ENCODE measurements at places on chromosomes 5 and 9. TPM values are rescaled to one million over a fixed set of nuclear protein-coding genes. Genes with fewer than 3 reads are reported as not detected.

Gene LRRC19
- total RNA-seq, result not detected

Gene LCN12
- total RNA-seq, result not detected

Gene SOX30
- under 0.01 TPM for total RNA-seq

Gene SLCO4C1
- total RNA-seq, result under 0.01 TPM

Gene PCDHAC1
- total RNA-seq, result 0.51 TPM

Gene SLC1A3
- total RNA-seq, result 3.1 TPM

Gene TAF11L10
- not detected for total RNA-seq

Gene TEX48
- not detected for total RNA-seq

DNA sequence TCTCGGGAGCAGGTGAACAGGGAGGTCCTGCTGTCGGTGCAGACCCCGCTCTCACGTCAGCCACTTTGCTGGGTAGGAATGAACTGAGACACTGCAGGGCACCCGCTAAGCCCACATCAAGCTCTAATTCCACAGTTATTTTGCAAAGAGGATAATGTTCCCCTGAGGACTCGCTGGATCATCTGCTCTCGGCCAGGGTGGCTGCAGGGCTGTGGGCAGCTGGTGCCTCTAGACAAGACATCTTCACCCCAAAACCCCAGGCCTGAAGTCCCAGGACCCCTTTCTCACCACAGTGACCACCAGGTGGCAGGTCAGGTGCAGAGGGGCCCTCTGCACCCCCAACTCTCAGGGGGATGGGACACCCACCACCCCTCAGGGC, 135.1 kb upstream of the PPP1R26 start:
- no peak for DNase-seq

DNA sequence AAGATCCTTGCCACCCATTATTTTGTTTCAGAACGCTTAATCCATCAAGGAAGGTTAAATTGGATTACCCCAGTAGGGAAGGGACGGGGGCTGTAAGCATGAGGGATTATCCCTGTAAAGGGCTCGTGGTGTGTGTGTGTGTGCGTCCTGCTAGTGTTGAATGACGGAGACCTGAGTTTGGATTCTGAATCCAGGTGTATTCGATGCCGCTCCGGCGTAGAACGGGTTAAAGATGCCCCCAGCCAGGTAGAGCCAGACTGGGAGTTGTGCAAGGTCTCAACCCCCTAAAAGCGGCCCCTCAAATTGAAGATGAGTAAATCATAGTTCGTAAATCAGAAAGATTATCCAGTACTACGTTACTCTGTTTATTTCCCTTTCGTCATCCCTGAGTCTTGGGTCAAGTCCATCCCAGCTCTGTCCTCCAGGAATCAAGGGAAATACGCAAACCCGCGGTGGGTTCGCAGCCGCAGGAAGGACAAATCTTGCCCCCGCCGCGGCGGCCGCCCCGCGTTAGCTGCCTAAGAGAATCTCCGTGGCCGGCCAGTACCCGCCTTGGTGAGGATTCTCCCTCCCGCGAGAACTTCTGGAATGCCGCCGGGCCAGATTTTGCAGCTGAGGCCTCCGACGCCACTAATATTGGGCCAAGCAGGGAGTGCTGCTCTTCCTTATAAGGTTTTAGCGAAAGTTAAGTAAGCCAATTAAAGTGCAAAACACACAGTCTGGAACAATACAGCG, 586 bp upstream of the MTAP start:
- DNase-seq, result peak; percentile 88

GRCh38 chr5:62093976-62094375, 212.0 kb upstream of the KIF2A start:
- DNase-seq, result peak; percentile 30

GRCh38 chr5:10652151-10652550, 88.3 kb downstream of the ANKRD33B start:
- DNase-seq, result peak; percentile 43

- peak; percentile 57 for DNase-seq
Observed at GRCh38 chr5:153498516-153498915, 8.0 kb downstream of the GRIA1 start.

- peak; percentile 49 for DNase-seq
Observed at GRCh38 chr5:139711067-139711905, 63.1 kb downstream of the CXXC5 start.

GRCh38 chr9:99241106-99241505, 19.0 kb downstream of the SEC61B start:
- DNase-seq, result no peak

- no peak for DNase-seq
Observed at GRCh38 chr5:96991708-96992107, 55.8 kb downstream of the LNPEP start.

DNA sequence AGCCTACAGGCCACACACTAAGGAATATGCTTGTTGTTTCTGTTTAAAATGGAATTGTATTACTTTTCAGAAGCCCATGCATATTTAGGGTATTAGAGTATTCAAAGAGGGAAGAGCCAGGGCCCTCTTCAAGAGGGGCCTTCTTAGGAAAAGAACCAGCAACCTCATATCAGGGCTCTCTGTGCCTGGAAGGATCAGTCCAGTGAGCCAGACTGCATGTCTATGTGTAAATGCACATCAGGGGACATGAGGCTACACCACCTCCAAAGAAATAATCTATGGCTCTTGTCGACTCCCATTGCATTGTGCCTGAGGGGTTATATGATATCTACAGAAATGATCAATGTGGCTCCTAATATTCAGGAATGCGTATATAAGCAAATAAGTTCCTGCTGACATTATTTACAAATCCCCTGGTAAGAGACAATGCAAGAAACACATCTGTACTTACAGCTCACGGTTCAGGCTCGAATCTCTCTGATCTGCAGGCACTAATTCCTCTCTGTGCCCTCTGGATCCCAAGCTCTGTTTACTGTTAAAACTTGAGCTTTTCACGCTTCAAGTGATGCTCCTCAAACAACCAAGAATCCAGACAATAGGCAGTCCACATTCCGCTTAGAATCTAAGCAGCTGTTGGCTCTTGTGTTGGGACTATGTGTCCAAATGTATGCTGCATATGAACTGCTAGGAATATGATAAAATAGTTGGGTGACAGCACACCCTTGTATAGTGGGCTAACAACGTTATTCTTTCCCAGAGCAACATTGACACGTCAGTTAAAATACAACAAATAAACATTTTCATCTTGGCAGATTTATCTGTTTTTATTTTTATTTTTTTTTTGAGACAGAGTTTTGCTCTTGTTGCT, 150.2 kb upstream of the KLF9 start:
- no peak for DNase-seq

- DNase-seq, result peak; percentile 82
Observed at GRCh38 chr9:16867576-16868311, 2.7 kb downstream of the BNC2 start.

GRCh38 chr5:146007270-146007669, 70.9 kb downstream of the SH3RF2 start:
- no peak for DNase-seq

GRCh38 chr5:148937239-148937638, 110.8 kb downstream of the ADRB2 start:
- no peak for DNase-seq

- DNase-seq, result no peak
Observed at GRCh38 chr9:114263853-114264510, 58.9 kb upstream of the ORM1 start.

DNA sequence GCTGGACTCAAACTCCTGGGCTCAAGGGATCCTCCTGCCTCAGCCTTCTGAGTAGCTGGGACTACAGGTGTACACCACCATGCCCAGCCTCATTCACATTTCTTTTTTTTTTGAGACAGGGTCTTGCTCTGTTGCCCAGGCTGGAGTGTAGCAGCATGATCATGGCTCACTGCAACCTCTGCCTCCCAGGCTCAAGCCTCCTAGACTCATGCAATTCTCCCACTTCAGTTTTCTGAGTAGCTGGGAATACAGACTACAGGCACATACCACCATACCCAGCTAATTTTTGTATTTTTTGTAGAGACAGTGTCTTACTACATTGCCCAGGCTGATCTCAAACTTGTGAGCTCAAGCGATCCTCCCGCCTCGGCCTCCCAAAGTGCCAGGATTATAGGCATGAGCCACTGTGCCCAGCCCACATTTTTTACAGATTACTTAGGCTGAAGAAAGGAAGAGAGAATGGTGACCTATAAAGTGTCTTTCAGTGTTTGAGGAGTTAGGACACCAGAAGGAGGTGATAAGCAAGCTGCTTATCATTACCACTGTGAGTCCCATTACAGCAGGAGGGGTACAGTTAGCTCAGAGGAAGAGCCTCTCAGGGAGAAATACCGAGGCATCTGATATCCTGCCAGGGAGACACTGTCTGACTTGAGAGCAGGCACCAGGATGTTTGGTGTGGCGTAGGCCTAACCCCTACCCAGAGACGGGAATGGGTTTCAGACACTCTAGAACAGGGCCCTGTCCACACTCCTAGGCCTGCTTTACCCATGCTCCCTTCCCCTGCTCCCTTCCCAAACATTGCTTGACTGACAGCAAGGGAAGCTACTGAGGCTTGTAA, 9.7 kb downstream of the FAXDC2 start:
- no peak for DNase-seq

GRCh38 chr5:124670722-124671184, 75.7 kb downstream of the ZNF608 start:
- no peak for DNase-seq

- DNase-seq, result no peak
Observed at GRCh38 chr5:125487231-125487630, 740.8 kb upstream of the ZNF608 start.

DNA sequence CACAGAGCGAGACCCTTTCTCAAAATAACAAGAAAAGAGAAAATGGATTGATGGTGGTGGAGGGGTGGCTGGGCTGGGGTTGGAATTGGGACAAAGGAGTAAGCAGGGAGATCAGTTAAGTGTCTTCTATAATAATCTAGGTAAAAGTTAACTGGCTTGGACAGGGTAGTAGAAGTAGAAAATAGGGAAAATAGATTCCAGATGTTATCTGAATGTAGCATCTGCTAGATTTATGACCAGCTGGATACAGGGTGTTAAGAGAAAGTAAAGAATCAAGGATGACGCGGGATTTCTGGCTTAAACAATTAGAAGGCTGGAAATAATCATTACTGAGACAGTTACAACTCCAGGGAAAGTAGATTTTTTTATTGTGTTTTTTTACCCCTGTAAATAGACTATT, 13.0 kb downstream of the PPP6C start:
- no peak for DNase-seq

DNA sequence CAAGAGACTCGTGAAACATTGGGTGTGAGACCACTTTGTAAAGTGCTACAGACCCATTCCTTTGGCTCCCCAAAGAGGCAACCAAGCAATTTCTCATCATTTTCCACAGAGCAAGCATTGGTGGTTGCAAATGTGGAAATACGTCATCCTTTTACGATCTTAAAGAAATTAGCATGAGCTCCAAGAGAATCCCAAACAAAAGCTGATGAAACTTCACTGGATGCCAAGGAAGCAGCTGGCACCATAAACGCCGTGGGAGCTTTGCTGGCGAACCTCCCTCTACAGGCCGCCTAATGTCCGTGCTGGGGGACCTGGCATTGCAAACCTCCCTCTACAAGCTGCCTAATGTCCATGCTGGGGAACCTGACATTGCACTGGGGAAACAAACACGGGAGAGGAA, 432.4 kb downstream of the ACTL7B start:
- DNase-seq, result no peak

DNA sequence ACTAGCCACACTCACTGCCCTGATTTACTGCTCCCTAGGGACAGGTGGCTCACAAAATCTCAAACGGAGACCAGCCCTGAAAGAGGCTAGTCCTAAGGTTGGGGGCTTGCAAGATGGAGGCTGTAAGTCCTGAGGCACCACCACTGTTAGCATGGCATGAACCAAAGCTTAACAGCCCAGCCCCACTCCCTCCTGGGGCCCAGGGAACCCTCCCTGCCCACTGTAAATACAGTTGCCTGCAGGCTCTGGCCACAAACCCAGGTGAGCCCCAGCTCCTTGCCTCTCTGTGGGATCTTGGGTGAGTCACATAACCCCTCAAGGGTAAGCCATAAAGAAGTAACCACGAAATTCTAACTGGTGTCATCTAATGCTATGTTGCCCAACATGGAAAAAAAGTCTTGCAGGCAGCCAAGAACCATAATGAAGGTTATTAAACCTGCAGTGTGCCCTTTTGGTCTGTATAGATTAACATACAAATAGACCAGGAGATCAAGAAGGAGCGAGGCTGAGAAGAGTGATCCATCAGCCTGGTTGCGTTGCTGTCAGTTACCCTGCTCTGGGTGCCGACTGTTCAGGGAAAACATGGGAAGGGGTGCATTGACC, 1.7 kb upstream of the POMT1 start:
- DNase-seq, result peak; percentile 47

DNA sequence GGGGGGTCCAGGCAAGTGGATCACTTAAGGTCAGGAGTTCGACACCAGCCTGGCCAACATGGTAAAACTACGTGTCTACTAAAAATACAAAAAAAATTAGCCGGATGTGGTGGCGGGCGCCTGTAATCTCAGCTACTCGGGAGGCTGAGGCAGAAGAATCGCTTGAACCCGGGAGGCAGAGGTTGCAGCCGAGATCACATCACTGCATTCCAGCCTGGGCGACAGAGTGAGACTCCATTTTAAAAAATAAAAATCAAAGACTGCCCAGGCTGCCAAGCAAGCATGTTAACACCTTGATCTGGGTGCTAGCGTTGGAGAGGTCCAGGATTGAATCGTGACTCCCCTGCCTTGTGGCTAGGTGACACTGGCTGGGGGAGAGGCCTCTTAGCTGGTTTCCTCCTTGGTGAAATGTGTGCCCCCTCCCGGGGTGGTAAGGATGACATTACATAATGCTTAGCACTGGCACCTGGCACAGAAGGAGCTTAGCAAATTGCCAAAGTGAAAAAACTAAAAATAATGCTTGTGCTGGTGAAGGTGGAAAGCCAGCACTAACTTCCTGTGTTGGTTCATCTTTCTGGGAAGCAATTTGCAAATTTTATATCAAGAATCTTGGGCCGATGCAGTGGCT, 2.2 kb upstream of the CIZ1 start:
- DNase-seq, result no peak

DNA sequence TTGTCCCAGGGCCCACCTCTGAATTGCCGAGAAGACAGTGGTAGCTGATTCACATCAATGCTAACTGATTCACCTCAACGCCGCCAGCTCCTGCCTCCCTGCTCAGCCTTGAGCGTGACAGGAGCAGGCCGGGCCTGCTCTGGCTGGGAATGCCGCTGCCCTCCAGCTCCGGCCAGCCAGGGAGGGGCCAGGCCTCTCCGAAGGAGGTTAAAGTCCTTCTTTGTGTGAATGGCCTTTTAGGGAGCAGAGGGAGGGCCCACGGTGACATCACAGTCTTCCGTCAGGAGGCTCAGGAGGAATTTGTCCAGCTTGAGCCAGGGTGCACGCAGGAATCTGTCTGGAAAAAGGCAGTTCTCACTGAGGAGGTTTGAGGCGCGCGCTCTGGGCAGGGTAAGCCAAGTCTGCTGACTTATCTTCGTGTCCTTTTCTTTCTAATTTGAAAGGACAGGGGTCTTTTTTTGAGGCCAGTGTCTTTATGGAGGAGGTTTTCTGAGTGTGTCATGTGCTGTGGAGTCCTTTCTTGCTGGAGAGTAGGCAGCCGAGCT, 82.7 kb downstream of the C9orf152 start:
- DNase-seq, result peak; percentile 99

DNA sequence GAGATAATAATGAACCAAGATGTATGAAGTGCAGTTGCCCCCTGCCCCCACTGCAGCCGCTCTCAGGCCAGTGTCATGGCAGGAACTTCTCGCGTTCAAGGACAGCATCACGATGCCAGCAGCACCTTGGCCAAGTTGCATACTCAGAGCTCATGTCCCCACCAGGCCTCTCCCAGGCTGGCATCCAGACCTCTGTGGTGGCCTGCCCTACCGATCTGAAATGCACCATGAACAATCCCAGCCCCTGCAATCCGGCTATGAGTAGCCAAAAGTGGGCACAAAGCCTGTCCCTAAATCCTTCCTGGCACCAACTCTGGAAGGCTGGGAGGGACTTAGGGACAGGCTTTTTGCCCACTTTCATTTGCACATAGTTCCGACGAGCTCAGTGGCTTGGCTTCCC, 140.9 kb downstream of the PAX5 start:
- DNase-seq, result no peak

Data from fibroblast of lung (primary cell).